ENCODE measurements at places on chromosomes 4 and X.

DNA sequence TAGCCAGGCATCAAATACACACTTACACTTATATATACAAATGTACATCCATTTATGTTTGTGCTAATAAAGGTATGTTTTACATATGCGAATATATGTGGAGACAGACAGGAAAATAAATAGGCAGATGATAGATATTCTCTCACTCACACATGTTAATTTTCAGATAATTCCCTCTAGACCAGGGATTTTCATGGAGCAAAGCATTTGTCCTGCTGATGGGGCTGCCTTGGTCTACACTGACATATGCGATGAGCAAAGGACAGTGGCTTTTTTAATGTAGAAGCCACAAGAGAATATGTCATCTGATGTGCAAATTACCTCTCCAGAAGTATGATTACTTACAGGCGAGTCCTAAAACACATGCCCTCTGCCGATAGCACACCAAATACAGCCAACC, 224.5 kb downstream of the VEGFC start:
- no peak for DNase-seq

- no peak for DNase-seq
Measured at GRCh38 chr4:160795216-160795615, 1368.6 kb downstream of the FSTL5 start.

- DNase-seq = no peak
Measured at GRCh38 chr4:90084277-90084966, 42.8 kb upstream of the CCSER1 start.

DNA sequence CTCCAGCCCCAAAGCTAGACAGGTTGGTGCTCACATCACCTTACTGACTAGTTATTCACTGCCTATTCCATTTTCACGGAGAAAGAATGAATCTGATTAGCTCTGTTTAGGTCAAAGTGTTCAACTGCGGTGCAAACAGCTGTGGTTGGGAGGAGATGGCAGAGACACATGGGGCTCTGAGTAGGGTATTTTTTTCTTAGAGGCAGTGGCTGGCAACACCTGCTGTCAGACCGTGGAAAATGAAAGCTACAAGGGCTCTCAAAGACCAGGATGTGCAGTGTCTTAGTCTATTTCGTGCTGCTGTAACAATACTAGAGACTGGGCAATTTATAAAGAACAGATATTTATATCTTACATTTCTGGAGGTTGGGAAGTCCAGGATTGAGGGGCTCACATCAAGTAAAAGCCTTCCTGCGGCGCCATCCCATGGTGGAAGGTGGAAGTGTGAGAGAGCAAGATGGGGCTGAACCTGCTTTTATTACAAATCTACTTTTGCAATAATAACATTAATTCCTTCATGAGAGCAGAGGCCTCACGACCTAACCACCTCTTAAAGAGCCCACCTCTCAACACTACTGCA, 10.6 kb downstream of the NYX start:
- DNase-seq = no peak

DNA sequence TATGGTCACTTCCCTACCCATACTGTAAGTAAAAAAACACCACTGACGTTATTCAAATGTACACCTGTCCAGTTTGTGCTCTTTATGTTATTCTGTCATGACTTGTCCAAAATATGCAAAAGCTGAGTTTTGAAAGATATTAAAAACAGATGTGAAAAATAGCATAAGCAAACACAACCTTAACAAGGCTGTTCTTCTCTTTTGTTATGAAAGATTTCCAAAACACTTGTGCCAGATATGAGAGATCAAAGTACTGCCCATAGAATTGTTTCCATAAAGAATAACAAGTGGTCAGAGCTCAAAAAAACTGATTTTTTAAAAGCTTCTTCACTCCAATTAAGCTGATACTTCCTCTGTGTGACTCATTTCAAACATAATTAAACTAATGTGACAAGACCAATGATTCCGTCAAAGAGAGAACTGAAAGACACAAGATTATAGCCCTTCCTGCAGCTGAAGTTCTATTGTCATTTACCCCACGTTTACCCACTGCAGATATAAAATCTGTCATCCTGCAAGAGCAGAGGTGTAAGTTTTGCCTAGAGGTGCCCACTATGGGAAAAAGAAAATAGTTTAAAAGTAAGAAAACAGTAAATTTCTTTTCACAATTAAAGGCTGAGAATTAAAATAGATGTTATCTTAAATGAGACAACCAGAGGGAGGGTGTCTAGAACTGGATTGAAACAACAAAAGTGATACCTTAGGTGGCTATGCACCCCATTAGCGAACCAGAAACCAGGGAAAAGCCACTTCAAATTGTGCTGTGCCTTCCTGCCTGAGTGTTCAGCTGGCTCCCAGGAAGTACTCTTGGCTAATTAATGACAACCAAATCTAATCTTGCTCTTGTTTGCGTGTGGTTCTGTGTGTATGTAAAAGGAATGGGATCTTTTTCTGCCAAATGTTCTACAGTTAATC, 30.1 kb downstream of the RASSF6 start:
- DNase-seq = peak; percentile 83

- DNase-seq = no peak
Measured at GRCh38 chr4:5100336-5100735, 49.1 kb downstream of the STK32B start.

DNA sequence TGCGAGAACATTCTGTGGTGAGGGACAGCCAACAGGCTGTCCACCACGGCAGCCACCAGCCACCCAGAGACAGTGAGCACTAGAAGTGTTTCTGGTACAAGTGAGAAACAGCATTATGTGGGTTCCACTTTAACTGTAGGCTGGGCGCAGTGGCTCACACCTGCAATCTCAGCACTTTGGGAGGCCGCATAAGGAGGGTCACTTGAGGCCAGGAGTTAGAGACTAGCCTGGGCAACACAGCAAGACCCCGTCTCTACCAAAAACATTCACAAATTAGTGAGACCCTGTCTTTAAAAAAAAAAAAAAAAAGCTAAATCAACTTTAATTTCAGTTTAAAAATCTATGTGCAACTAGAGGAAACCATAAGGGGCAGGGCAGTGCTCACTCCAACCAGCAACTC, 20.6 kb downstream of the FAM53A start:
- DNase-seq = no peak
